Hindlimb muscle (tissue), 1 donor: ENCODE measurements at places on chromosomes 5 and 9. TPM values are rescaled to one million over a fixed set of nuclear protein-coding genes. Genes with fewer than 3 reads are reported as not detected.
A peak's percentile ranks its signal among the peaks of the same experiment; 100 is the strongest.

- no peak for DNase-seq
Observed at GRCh38 chr5:160923411-160923810, 71.4 kb upstream of the ATP10B start.

GRCh38 chr9:81609782-81610739 lies 79.3 kb downstream of the TLE1 start:
- no peak for DNase-seq

DNA sequence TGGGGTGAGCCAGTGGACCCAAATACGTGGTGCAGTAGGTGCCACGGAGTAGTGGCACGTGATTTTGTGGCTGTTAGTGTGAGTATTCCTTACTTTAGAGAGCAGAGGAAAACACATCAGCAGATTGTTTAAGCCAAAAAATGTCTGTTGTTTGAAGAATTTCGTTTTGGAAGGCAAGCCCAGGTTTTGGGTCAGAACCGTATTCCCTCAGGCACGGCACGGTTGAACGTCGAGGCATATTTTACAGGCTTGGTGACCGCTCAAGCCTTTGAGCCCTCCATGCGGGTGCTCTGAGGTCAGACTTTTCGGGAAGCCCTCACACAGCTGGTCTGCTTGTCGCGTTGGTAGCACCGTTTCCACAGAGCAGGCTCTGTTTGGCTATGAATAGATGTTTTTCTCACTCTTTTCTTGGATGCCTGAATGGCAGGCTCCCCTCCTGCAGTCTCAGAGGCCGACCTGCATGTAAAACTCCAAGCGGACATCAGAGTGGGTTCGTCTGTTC lies 27.2 kb downstream of the NEK6 start:
- DNase-seq, result no peak

Gene SLC6A18
- not detected for polyA plus RNA-seq

Gene ARHGEF37
- polyA plus RNA-seq, result 5.0 TPM

GRCh38 chr5:91343916-91344315 lies 39.2 kb downstream of the ARRDC3 start:
- DNase-seq, result peak; percentile 22

Gene FAM120A
- polyA plus RNA-seq, result 63.3 TPM

DNA sequence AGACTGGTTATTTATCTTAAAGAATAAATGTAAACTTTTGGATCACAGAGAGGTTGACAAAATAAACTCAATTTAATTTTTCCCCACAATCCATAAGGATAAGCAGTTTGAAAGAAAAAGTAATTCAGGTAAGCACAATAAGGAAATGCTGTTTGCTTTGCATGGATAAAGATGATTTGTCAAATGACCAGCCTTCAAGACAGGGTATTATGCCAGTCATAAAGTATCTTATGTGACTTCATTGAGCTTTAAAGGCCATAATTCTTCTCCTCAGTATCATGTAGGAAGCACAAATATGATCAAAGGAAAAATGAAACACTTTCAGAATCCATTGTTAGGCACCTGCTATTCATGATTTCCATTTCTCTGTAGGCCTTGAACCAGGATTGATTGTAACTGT lies 180.7 kb upstream of the PPP1R2B start:
- DNase-seq, result no peak

Gene PSD2
- 0.31 TPM for polyA plus RNA-seq

Gene GRIA1
- 0.28 TPM for polyA plus RNA-seq

DNA sequence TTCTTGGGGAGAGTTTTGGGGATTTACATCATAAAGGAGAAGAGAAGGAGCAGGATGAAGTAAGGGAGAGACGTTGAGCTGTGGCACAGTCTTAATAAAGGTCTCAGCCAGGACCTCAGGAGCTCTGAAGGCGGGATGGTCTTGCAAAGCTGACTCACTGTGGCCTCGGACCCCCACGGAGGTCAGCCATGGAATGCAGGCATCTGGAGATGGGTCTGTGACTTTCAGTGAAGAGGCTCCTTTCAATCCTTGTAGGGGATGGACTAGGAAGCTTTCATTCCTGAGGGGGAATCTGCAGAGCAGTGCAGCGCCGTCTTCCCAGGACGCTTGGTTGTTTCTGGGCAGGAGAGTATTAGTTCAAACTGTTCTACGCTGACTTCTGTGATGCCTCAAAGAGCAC lies 65.7 kb upstream of the BASP1 start:
- DNase-seq, result no peak

GRCh38 chr5:156628421-156628820 lies 221.7 kb upstream of the PPP1R2B start:
- DNase-seq, result no peak
